Muscle of leg (tissue), 16 donors: ENCODE measurements at places on chromosomes 2 and 18. TPM values are rescaled to one million over a fixed set of nuclear protein-coding genes. Genes with fewer than 3 reads are reported as not detected.

GRCh38 chr2:241485172-241485911 lies 23.0 kb downstream of the STK25 start:
- peaks cover 29% of the 10 kb centered on the region for H3K4me1 ChIP-seq
- H3K4me3 ChIP-seq = no peak overlapping the region
- H3K27me3 ChIP-seq = no peaks in the 10 kb centered on the region

DNA sequence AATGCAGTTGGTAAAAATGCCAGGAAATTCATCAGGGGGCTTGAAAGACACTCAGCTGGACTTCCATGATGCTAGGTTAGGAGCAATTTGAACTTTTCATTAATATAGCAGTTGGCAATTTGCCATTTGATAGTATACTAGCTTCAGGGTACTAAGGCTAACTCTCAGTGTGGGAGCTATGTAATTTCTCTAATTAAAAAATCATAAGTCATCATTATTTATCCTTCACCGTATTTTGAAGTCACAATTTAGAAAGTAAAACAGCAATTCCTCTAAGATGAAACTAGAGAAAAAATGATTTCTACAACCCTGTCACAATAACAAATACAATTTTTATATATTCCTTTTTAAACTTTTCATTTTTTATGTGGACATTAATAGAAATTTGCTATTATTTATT lies 190.8 kb downstream of the GPD2 start:
- no peak overlapping the region for H3K4me3 ChIP-seq
- H3K4me1 ChIP-seq = peaks cover 3% of the 10 kb centered on the region
- H3K27me3 ChIP-seq = no peaks in the 10 kb centered on the region
- no peak for DNase-seq
- H3K36me3 ChIP-seq = no peaks in the 10 kb centered on the region

- no peak overlapping the region for H3K27ac ChIP-seq
- no peaks in the 10 kb centered on the region for H3K36me3 ChIP-seq
- peak; percentile 85 for DNase-seq
- H3K4me3 ChIP-seq = no peak overlapping the region
- H3K27me3 ChIP-seq = no peaks in the 10 kb centered on the region
Observed at GRCh38 chr2:6368281-6368680, 497.4 kb downstream of the CMPK2 start.

DNA sequence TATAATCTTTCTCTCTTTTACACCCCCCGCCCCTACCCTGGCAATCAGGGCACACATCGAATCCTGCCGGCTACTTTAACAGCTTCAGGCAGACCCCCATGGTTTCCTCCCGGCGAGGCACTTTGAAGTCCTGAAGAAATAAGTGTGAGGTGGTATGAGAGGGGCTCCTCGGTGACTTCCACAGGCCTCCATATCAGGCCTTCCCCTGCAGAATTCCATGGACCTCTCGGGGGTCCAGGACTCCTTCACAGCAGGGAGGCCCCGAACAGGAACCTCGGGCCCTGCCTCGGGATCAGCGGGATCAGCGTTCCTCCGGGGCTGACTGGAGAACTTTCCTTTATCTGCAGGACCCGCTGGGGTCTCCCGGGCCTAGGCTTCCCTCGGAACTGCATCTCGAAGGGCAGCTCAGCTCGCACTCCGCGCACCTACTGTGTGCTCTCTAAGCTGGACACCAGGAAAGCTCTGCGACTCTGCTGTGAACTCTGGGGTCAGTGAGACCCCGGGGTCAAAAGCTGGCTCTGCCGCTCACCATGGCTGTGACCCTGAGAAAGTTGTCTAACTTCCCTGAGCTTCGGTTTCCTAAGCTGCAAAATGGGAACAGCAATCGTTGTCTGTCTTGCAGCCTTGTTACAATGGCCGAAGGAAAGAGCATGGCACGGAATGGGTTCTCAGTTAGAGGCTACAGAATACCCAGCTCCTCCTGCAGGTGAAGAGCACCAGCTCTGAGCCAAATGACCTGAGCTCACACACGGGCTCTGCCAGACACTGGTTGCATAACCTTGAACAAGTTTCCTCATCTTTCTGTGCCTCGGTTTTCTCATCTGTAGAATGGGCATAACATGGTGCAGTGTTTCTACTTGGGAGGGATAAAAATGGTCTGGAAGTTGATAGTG lies 97.4 kb upstream of the ID2 start:
- no peaks in the 10 kb centered on the region for H3K27me3 ChIP-seq
- no peak overlapping the region for H3K27ac ChIP-seq
- no peak for DNase-seq
- H3K4me1 ChIP-seq = peaks cover 21% of the 10 kb centered on the region
- H3K4me3 ChIP-seq = no peak overlapping the region

GRCh38 chr2:36339607-36340218 lies 15.9 kb upstream of the CRIM1 start:
- no peaks in the 10 kb centered on the region for H3K36me3 ChIP-seq
- H3K27me3 ChIP-seq = no peaks in the 10 kb centered on the region
- DNase-seq = no peak
- H3K4me3 ChIP-seq = no peak overlapping the region
- no peak overlapping the region for H3K27ac ChIP-seq
- no peaks in the 10 kb centered on the region for H3K4me1 ChIP-seq

DNA sequence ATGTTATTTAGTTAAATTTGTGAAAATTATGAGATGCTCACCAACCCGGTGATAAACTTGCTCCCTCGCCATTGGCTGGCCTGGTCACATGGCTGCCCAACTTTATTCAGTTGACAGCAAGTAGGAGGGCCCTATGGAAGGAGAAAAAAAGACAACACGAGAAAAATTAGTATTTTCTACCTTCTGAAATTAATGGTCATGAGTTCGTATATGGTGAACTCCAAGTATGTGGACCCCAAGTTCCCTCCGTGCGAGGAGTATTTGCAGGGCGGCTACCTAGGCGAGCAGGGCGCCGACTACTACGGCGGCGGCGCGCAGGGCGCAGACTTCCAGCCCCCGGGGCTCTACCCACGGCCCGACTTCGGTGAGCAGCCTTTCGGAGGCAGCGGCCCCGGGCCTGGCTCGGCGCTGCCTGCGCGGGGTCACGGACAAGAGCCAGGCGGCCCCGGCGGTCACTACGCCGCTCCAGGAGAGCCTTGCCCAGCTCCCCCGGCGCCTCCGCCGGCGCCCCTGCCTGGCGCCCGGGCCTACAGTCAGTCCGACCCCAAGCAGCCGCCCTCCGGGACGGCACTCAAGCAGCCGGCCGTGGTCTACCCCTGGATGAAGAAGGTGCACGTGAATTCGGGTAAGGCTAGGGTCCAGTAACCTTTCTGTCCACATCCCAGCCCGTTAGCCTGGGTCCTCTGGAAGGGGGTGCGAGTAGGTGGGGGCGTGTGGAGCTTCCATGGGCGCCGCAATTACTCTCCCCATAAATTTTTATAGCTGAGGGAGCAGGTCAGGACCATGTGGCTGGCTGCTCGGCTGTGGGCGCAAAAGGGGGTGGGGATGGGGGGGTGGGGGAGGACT lies at the start of gene HOXD4:
Gene HOXD4 (plus strand): TSS at position 109 of the 846 bp plus-strand sequence. CDS start 84 bp downstream, at position 193.
- no peak within 1 kb of the TSS for H3K4me3 ChIP-seq
- no peak within 1 kb of the TSS for H3K27ac ChIP-seq

DNA sequence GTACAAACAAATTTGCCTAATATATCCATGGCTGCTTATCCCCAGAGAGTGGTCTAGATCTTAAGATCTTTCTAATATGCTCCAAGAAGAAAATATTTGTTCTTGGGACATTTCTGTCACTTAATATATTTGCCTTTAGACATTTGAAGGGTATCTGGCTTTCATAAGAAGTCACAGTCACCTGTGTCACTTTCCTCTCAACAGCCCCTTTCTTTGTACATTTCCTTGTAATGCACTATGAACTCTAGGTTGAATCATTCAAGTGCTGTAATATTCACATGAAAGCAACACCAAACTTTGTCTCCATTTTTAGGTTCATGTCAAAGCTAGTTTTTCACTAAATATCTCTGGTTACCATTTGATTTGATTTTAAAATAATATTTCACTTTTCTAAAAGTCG lies 41.4 kb upstream of the NABP1 start:
- DNase-seq = no peak
- H3K27me3 ChIP-seq = no peaks in the 10 kb centered on the region
- no peak overlapping the region for H3K27ac ChIP-seq
- H3K4me1 ChIP-seq = peaks cover 4% of the 10 kb centered on the region
- H3K4me3 ChIP-seq = no peak overlapping the region

DNA sequence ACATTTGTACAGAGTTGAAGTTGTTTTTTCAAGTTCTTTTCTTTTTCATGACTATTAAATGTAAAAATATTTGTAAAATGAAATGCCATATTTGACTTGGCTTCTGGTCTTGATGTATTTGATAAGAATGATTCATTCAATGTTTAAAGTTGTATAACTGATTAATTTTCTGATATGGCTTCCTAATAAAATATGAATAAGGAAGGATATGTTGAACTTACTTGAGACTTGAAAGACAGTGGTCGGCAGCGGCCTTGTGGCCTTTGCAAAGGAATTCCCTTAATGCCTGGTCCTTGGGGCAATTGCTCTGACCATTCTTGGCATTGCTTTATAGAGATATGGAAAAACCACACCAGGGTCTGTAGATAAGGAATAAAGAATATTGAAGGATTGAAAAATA lies 25.9 kb upstream of the TMEM87B start:
- H3K27ac ChIP-seq = no peak overlapping the region
- H3K36me3 ChIP-seq = no peaks in the 10 kb centered on the region
- H3K27me3 ChIP-seq = no peaks in the 10 kb centered on the region
- H3K4me1 ChIP-seq = peaks cover 6% of the 10 kb centered on the region

DNA sequence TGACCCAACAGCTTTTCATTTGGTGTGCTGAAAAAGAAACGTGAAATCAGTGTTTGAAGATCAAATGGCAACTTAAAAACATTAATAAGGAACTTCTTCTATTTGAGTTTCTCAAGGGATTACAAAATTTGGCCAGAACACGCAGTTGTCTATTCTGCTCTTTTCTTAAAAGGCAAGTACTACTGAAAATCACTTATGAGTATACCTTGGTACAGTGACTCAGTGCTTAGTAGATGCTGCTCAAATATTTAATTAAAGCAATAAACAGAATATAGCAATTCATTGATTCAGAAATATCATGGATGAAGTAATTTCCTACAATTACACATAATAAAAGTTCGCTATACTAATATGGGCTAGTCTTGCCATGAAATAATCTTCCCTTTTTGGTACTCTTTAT lies 38.2 kb upstream of the MCM6 start:
- H3K27me3 ChIP-seq = no peaks in the 10 kb centered on the region
- H3K36me3 ChIP-seq = peaks cover 4% of the 10 kb centered on the region
- DNase-seq = no peak
- no peaks in the 10 kb centered on the region for H3K4me1 ChIP-seq
- H3K4me3 ChIP-seq = no peak overlapping the region
- no peak overlapping the region for H3K27ac ChIP-seq

DNA sequence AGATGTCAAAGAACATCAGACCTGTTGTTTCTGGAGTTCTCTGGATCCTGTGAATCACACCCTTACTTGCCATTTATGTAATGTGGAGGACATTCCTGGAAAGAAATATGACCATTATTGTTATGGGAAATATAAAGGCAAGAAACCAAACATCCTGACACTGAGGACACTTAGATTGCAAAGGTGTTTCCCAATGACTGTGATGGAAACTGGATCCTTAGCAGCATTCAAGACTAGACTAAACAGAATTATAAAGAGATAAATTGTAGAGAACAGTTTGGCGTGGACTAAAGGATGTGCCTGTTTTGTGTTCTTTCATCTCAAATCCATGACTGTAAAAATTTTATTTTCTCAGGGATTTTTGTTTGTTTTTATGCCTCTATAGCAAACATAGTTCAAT lies 347.7 kb upstream of the SLC14A2 start:
- no peak overlapping the region for H3K4me3 ChIP-seq
- H3K27me3 ChIP-seq = no peaks in the 10 kb centered on the region

DNA sequence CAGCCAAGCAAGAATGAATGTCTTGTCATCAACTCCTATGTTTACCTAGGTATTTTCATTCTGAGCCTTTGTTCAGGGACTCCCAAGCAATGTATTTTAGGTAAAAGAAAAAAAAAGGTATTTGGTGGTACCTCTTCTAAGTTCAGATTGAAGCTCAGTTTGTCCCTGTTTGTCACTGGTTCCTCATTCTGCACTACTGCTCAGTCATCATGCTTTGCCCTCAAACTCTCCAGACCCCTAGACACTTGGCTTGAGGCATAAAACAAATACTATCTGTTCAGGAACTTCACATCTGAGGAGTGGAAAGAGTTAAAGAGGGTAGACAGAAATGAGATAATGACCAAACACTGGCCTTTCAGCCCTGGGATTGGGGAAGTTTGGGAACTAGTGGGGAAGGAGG lies 163.6 kb upstream of the HNRNPA3 start:
- no peak overlapping the region for H3K27ac ChIP-seq
- H3K4me1 ChIP-seq = peaks cover 3% of the 10 kb centered on the region
- no peaks in the 10 kb centered on the region for H3K27me3 ChIP-seq
- no peak for DNase-seq

DNA sequence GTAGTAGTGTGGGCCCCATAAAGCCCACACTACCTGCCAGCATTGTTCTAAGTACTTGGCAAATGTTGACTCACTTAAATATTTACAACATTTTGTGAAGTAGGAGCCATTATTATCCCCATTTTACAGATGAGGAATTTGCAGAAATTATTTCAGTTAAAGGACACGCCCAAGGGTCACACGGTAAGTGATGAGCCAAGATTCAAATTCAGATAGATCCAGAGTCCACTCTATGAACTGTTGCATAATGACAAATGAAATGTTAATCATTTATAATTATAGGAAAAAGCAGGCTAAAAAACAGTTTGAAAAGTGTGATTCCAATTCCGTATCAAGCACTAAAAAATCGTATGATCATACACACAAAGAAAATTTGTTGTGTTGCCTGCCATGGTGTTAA lies 108.4 kb downstream of the MDH1 start:
- peaks cover 5% of the 10 kb centered on the region for H3K4me1 ChIP-seq
- no peak overlapping the region for H3K4me3 ChIP-seq
- H3K27me3 ChIP-seq = no peaks in the 10 kb centered on the region
- H3K36me3 ChIP-seq = no peaks in the 10 kb centered on the region
- H3K27ac ChIP-seq = no peak overlapping the region

DNA sequence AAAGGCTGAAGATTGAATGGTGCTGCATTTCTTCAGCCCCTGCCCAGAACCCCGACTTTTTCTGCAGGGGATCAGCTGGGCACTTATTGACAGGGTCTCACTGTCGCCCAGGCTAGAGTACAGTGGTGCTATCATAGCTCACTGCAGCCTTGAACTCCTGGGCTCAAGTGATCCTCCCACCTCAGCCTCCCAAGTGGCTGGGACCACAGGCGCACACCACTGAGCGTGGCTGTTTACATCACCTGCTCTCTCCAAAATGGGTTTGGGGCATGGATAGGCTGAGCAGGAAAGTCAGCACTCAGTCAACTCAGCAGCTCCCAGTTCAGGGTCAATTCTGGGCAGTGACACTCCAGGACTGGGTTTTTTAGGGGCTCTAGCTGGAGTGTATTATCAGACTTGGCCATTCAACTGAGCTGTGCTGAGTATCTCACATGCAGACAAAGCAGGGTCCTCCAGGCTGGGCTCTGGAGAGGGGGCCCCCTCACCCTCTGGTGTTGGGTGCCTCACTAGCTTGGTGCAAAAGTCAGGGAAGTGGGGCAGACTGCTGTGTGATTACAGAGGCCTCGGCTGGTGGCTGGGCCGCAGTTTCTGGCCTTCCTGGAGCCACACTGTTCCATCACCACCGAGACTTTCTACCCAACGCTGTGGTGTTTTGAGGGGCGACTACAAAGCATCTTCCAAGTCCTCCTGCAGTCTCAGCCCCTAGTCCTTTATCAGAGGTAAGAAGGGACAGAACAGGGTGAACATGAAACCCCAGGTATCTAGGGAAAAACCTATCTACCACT lies 4.5 kb downstream of the ABHD1 start:
- H3K27ac ChIP-seq = no peak overlapping the region
- H3K4me1 ChIP-seq = peaks cover 12% of the 10 kb centered on the region
- DNase-seq = no peak
- peaks cover 37% of the 10 kb centered on the region for H3K36me3 ChIP-seq

Gene C2orf92
- total RNA-seq = 9.1 TPM

Gene SPP2
- not detected for total RNA-seq

Gene GREB1L
- total RNA-seq = 7.2 TPM

Gene KLHL30
- total RNA-seq = 16.2 TPM

Gene C2orf68
- 29.2 TPM for total RNA-seq
